ENCODE measurements at places on chromosomes 6 and 20.

- no peak for DNase-seq
These were observed 71.6 kb upstream of the CD93 start for GRCh38 chr20:23157734-23158133.

DNA sequence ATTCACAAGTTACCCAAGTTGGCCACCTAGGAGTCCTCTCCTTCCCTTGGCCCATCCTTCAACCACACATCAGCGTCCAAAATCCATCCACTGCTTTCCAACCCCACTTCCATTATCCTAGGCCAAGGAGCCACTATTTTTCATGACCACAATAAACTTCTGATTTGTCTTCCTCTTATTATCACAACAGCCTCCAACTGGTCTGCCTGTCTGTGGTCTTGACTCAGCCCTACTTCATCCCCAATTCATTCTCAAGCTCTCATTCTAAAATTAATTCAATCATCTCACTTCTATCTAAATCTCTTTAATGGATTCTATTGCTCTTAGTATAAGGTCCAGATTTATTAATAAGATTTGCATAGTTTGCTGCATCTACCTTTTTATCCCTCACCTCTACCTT lies 189.0 kb upstream of the PRDM1 start:
- no peak for DNase-seq

GRCh38 chr20:62301111-62301668 lies 1.6 kb upstream of the ADRM1 start:
- no peak for DNase-seq

GRCh38 chr20:51497542-51498467 lies 44.7 kb downstream of the NFATC2 start:
- DNase-seq, result no peak

GRCh38 chr6:128836761-128837160 lies 46.2 kb upstream of the LAMA2 start:
- no peak for DNase-seq

- no peak for DNase-seq
These were observed 357 bp downstream of the PCSK2 start for GRCh38 chr20:17227219-17227575.

DNA sequence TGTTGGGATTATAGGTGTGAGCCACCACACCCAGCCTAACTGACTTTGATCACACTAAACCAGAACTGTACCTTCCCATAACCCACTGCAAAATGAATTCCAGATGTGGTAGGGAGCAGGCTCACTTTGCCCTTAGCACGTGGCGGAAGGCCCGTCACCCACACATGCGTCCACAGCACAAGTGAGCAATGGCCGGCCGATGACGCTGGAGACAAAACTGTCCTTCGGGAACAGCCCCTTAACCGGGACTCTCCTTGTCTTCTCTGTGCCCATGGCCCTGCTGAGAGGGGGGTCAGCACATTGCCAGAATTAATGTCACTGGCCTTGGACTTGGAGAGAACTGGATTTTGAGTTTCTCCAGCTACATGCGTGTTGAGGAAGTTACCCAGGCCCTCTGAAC lies 107.2 kb downstream of the TOX2 start:
- no peak for DNase-seq

DNA sequence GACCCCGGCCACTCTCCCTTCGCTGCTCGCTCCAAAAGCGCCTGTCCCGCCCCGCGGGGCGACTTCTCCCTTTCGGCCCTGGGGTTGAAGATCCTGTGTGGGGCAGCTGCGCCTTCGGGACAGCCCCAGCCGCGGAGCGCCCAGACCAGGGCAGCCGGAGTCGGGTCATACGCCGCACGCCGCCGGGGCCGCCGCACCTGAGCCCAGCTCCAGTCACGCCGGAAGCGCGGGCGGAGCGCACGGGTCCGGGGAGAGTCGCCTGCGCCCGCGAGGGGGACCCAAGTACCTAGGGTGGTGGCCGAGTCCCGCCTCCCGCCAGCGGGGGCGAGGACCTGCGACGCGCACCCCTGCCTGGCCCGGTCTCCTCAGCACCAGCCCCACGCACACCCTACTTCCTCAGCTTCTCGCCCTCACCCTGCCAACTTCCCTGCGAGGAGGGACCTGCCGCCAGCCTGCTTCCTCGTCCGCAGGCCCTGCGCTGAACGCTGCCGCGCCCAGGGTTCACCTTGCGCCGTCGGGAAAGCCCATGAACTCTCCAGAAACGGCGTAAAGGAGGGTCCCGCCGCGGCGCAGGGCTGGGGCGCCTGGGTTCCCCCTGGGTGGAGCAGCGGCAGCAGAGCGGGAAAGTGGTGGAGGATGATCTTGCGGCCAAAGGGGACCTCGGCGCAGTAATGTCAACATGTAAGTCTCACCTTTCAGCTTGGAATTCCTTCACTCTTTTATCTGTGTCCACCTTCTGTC lies at the start of gene ADGRG6:
Gene ADGRG6, plus strand, starts transcription at position 357 of the 741 bp plus-strand sequence. Its CDS starts 323 bp downstream, at position 680.
- DNase-seq, result no peak

GRCh38 chr6:133637436-133637835 lies 251.5 kb upstream of the TCF21 start:
- no peak for DNase-seq

- no peak for DNase-seq
These were observed 68.7 kb downstream of the TXNDC5 start for GRCh38 chr6:7841781-7842468.

DNA sequence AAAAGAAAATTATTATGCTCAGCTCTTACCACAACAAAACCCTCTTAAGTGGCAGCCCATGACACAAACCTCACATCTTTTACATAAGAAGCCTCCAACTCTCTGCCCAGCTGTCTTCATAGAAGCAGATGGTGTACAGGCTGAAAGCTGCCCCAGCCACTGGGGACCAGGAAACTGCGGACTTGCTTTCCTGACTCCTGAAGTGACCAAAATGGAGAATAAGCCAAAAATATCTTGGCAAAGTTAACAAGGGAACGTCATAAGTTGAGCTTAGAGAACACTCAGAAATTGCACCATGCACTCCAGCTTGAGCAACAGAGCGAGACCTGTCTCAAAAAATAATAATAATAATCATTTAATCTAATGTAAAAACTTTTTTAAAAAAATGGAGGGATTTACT lies 160.3 kb upstream of the CDYL start:
- DNase-seq, result no peak

GRCh38 chr6:18070486-18070885 lies 52.0 kb downstream of the NHLRC1 start:
- DNase-seq, result no peak

GRCh38 chr20:62186887-62187866 lies 4.3 kb downstream of the MTG2 start:
- no peak for DNase-seq

- no peak for DNase-seq
These were observed 7.2 kb downstream of the PKIG start for GRCh38 chr20:44589537-44589936.

- no peak for DNase-seq
These were observed 137.3 kb downstream of the HFE start for GRCh38 chr6:26224547-26224912.

GRCh38 chr6:20892365-20892764 lies 358.1 kb downstream of the CDKAL1 start:
- no peak for DNase-seq

- no peak for DNase-seq
These were observed 104.0 kb downstream of the ARHGAP18 start for GRCh38 chr6:129605967-129606366.

DNA sequence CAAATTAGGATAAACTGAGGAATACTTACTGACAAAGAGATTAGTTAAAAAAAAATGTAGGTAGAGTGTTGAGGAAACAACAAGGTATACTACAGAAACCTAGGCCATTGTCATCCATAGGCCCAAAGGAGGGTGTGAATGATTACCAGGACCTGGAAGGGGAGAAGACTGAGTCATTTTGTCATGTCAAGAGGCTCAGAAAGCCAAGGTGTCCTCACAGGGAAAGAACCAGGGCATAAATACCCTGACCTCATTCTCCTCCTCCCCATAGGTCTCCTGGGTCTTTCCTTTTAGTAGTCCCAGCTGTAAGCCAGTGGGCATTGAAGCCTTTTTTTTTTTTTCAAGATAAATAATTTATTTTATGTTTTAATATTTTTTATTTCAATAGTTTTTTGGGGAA lies 582.1 kb upstream of the JAG1 start:
- DNase-seq, result no peak

DNA sequence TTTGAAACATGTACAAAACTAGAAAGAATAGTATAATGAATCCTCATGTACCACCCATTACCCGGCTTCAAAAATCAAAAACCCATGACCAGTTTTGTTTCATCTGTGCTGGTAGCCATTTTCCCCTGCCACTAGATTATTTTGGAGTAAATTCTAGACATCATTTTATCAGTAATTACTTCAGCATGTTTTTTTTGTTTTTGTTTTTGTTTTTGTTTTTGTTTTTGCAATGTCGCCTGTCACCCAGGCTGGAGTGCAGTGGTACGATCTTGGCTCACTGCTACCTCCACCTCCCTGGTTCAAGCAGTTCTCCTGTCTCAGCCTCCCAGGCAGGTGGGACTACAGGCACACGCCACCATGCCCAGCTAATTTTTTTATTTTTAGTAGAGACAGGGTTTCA lies 8.0 kb upstream of the PKIG start:
- no peak for DNase-seq

DNA sequence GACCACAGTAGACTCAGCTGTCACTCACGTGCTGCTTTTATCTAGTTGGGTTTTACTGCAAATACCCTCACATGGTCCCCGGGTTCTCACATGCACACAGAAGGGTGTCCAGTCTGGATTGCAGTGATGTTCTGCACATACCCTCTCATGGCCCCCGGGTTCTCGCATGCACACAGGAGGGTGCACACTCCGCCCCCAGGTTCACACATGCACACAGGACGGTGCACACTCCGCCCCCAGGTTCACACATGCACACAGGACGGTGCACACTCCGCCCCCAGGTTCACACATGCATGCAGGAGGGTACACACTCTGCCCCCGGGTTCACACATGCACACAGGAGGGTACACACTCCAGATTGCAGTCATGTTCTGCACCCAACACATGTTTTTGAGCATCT lies 224.3 kb downstream of the ERMARD start:
- no peak for DNase-seq

DNA sequence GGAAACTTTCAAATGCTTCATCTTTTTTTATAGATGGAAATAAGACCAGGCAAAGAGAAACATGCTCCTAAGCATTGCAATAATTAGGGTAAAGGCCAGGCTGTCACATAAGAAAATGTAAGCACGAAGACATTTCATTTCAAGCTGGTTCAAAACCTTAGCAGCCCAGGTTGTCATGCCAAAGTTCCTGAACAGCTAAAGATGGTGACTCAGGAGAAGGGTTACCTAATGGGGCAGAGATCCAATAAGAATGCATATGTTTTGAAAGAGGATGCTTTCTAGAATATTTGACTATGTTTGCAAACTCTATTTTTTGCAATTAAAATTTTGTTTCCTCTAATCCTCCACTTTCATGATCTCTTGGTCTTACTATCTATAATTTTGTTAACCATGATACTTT lies 65.6 kb upstream of the PHACTR2 start:
- DNase-seq, result no peak

DNA sequence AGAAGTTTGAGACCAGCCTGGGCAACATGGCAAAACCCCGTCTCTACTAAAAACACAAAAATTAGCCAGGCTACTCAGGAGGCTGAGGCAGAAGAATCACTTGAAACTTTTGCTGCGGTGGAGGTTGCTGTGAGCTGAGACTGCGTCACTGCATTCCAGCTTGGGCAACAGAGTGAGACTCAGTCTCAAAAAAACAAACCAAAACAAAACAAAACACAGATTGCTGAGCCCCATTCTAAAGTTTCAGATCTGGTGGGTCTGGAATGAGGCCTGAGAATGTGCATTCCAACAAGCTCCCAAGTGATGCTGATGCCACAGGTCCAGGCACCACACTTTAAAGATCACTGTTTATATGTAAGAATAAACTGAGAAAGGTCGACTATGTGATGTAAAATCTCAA lies 24.9 kb upstream of the TMEM14A start:
- no peak for DNase-seq

- DNase-seq, result no peak
These were observed 597 bp downstream of the ADA start for GRCh38 chr20:44650771-44651433.

DNA sequence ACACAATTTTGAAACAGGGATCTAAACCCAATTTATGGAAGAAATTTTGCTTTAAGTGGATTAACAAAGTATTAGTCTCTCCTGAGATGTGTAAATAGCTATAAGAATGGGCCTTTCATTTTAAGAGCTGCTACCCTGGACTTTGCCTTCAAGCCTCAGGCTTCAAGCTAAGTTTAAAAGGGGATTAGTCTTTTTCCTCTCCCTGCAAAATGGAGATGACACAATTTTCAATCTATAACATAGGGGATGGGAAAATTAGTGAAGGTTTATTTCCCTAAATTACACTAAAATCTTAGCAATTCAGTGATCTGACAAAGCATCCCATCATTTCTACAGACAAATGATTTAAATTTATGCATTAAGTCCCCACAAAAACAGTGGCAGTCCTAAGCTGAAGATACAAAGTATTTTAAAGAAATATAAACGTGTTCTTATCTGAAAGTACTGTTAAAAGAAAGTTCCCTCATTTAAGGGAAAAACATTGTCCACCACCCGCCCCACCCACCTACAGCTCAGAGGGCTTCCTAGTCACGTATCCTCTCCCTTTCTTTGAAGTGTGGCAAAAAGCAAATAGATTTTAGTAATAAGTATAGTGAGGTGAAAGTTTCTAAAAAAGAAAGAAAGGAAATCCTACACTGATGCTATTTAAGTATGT lies 14.5 kb downstream of the ARHGAP18 start:
- no peak for DNase-seq

GRCh38 chr20:48599106-48599747 lies 228.6 kb downstream of the PREX1 start:
- no peak for DNase-seq

GRCh38 chr6:112187736-112188135 lies 66.6 kb downstream of the LAMA4 start:
- no peak for DNase-seq

- no peak for DNase-seq
These were observed 299.8 kb downstream of the LRFN2 start for GRCh38 chr6:40287296-40287850.

DNA sequence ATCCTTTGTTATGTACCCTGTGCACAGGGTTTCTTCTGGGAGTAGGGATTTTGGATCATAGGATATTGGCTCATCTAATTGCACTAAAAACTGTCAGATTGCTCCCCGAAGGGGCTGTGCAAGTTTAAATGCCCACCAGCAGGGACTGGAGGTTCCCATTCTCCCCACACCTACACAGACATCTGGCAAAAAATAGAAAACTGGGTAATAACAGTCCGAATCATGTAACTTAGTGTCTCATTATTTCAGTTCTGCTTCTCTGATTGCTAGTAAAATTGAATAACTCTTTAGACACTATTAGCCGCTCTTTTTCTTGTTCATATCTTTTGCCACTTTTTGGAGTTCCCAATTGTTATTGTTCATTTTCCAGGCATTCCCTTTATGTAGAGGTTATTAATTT lies 5.3 kb downstream of the PSMF1 start:
- DNase-seq, result no peak

- peak; percentile 15 for DNase-seq
These were observed 56.0 kb downstream of the OTOR start for GRCh38 chr20:16803965-16804792.

- no peak for DNase-seq
These were observed 671.2 kb downstream of the COL12A1 start for GRCh38 chr6:74534465-74535211.

GRCh38 chr6:77097940-77098339 lies 365.4 kb downstream of the HTR1B start:
- DNase-seq, result no peak

All from D721Med (cell line).